ENCODE measurements at places on chromosomes 5 and 9. TPM values are rescaled to one million over a fixed set of nuclear protein-coding genes. Genes with fewer than 3 reads are reported as not detected.
A peak's percentile ranks its signal among the peaks of the same experiment; 100 is the strongest.

The FAM163B gene
- total RNA-seq: not detected

GRCh38 chr5:18745988-18746615 is 1111.8 kb downstream of the TAF11L14 start:
- DNase-seq: peak; percentile 30

The AMBP gene
- total RNA-seq: 1.5 TPM

DNA sequence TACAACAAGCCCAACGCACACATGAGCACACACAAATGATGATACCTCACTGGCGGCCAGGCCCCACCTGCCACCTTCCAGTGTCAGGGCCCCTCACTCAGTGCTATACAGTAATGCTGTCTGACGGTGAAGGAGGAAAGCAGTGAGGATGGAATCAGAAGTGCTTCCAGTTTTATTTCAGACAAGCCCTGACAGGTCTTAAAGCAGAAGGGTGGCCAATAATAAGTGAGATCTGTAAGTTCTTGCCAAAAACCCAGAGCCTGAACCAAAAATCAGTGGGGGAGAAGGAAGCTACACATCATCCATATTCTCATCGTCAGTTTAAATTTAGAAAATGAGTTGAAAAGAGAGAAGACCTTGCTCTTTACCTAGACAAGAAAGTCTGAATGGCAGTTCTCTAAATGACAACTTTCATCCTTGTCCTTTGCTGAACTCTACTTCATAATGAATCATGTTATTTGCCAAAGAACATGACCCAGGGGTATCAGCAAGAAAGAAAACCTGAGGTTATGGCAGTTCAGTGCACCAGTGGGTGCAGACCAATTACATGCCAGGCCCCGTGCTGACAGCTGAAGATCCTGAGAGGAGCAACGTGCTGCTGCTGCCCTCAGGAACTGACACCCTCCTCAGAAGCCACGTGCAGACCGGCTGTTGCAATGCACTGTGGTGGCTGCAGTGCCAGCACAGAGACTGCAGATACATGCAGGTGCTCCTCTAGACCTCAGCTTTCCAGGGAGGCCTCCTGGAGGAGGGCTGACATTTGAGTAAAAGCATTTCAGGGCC is 118.7 kb downstream of the DROSHA start:
- DNase-seq: no peak

DNA sequence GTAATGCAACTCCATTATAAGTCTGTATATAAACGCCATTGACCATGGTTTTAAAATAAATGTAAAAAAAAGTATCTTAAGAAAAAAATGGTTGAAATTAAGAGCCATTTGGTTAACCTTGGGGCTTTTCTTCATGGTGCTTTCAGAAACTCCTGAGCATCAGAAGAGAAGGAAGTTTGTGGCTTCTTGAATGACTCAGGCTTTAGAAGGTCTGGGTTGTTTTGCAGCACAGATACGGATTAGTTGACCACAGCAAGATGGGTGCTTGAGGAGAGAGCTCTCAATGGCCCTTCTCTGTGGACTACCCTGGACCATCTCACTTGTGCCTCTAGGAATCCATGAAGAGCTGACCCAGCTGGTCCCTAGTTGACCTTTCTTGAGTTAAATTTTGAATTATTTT is 189.5 kb downstream of the TMEM38B start:
- no peak for DNase-seq

The TRIM14 gene
- total RNA-seq: 32.5 TPM

GRCh38 chr5:160097991-160098390 is 21.3 kb downstream of the PWWP2A start:
- DNase-seq: no peak

- DNase-seq: no peak
These were observed 17.5 kb downstream of the TNIP1 start for GRCh38 chr5:151063142-151063989.

The SAXO1 gene
- not detected for total RNA-seq

GRCh38 chr9:133769511-133770075 is 31.4 kb upstream of the SARDH start:
- DNase-seq: no peak

The PCDHGB2 gene
- 0.13 TPM for total RNA-seq

DNA sequence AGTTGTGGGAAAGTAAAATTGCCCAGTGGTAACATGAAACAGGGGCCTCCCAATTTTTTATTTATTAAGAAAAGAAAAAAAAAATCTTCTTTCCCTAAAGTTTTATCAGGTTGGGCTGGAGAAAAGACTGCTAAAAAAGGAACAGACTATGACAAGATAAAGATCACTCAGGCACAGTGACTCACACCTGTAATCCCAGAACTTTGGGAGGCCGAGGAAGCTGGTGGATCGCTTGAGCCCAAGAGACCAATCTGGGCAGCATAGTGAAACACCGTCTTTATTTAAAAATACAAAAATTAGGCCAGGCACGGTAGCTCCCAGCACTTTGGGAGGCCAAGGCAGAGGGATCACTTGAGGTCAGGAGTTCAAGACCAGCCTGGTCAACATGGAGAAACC is 312.5 kb downstream of the CETN3 start:
- no peak for DNase-seq

GRCh38 chr5:53003144-53003543 is 14.0 kb downstream of the ITGA2 start:
- DNase-seq: no peak

DNA sequence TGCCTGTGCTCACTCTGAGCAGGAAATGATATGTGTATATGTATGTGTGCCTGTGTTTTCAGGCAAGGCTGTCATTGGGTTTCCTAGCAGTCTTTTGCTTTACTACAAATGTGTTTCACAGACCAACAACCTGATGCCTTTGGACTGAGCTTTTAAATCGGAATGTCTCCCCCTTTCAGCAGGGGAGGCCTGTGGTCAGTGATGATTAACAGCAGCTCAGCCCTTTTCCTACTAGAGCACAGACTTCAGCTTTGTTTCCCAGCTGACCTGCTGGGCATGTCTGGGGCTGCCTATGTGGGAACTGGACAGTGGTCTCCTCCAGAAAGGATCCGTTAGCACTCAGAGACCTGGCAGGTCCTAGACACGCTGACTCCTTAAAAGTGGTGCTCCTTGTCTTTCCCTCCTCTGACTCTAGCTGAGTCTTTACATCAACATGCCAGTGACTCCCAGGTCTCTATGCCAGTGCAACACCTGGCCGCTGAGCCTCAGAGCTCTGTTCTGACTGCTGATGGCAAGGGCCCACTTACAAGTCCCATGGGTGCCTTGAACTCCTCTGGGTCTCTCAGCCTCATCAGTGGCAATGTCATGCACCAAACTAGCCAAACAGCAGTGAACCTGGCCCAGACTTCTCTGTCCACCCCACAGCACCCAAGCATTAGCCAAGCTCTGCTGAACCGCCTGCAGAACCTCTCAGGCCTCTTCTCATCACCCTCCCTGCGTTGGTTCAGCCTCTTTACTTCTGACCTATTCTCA is 7.7 kb downstream of the MACROH2A1 start:
- no peak for DNase-seq

The PSD2 gene
- not detected for total RNA-seq

The BTNL3 gene
- total RNA-seq: not detected

The GHR gene
- total RNA-seq: not detected

DNA sequence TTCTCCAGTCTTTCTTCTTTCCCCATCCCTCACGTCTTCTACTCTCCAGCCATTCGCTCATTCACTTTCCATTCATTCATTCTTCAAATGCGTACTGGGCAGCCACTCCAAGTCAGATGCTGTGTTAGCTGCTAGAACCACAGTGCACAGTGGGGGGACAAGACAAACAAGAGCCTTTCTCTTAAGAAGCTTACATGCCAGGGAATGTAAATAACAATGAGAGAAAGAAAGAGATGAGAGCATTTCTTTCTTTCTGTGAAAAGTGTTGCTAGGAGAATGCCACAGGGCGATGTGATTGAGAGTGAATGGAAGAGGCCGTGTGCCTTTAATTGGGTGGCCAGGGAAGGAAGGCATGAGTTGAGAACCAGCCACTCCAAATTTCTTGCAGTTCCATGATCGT is 46.3 kb upstream of the SMIM23 start:
- no peak for DNase-seq

DNA sequence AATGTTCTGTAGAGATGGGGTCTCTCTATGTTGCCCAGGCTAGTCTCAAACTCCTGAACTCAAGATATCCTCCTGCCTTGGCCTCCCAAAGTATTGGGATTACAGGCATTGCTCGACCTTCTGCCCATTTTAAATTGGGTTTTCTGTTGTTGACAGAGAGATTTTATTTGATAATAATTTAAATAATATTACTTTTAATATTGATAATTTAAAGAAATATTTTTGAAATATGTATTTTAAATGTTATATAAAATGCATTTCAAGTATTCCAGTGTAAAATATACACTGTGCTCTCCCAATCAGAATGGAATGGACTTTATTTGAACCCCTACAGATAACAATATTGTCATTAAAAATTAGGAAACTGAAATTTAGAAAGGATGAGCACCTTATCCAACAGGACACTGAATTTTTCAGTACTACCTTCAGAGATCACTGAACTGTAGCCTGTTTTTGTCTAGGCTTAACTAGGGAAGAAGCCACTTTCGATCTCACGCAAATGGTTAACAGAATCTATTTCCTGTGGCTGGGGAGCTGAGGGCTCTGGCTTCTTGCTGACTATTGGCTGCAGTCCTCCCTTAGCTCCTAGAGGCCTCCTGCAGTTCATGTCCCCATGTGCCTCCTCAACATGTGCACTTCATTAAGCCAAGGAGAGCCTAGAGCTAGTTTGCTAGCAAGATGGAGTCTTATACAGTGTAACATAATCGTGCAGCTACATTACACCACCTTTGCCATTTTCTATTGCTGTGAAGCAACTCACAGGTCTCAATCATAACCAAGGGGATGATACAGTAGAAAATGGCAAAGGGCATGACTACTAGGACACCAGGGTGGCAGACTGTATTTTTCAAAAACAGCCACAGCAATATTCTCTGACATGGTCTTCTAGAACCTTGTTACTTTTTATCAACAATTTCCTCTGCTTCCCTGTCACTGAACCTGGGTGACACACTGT is 150.0 kb downstream of the CDC42SE2 start:
- no peak for DNase-seq

- no peak for DNase-seq
These were observed 12.1 kb upstream of the ORM1 start for GRCh38 chr9:114310471-114311450.

- DNase-seq: no peak
These were observed 145.4 kb downstream of the SYK start for GRCh38 chr9:90946982-90947381.

DNA sequence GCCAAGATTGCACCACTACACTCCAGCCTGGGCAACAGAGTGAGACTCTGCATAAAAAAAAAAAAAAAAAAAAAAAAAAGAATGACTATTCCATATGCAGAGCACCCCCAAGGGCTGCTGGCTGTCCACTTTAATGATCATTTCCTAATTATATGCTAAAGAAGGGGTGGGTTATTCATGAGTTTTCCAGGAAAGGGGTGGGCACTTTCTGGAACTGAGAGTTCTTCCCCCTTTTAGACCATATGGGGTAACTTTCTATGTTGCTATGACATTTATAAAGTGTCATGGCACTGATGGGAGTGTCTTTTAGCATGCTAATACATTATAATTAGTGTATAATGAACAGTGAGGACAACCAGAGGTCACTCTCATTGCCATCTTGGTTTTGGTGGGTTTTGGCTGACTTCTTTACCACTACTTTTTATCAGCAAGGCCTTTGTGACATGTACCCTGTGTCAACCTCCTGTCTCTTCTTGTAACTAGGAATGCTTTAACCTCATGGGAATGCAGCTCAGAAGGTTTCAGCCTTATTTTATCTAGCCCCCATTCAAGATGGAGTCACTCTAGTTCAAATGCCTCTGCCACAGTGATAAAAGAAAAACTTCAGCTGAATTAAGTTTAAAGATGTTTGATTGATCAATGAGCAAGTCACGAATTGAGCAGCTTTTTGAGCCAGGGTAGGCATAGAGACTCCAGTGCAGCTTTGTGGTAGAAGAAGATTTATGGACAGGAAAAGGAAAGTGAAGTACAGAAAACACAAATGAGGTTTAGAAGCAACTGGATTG is 7.1 kb upstream of the NANS start:
- DNase-seq: no peak

DNA sequence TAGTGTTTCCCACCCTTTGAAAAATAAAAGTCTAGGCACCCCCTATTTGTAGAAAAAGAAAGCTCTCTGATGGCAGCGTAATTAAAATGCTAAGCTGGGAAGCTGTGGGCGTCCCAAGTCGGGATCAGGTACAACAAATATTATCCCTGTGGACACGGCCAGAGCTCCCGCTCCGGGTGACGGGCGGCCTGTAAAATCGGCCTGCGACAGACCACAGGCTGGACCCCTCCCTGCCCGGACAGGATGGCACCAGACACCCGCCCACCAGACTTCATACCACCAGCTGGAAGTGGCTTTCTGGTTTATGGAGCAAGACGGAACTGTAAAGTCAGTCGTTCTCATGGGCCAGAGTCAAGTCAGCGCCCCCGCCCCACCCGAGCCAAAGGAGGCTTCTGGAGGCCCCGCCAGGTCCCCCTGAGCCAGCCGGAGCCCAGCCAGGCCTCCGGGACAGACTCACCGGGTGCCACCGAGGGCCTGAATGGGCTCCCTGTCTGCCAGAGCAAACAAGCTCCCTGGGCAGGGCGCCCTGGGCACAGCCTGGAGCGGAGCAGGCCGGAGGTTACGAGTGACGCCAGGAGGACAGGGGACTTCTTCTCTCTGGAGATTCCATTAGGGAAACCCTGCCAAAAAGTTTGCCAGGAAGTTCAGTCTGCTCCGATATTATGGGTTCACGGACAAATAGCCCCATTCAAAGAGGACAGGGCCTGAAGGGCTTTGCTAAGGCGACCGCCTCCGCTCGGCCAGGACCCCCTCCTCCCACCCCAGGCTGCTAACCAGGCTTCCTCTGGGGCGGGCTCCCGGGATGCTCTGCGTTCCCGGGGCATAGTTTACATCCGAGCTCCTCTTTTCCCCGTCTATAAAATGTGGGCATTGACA is 173.7 kb downstream of the ERCC6L2 start:
- no peak for DNase-seq

- DNase-seq: no peak
These were observed 31.1 kb downstream of the SSBP2 start for GRCh38 chr5:81719743-81720345.

The PCDHA11 gene
- total RNA-seq: not detected

- DNase-seq: no peak
These were observed 60.7 kb downstream of the APTX start for GRCh38 chr9:32940740-32941139.

GRCh38 chr5:138033386-138033808 is 518 bp upstream of the FAM13B start:
- no peak for DNase-seq

The SLC27A4 gene
- 51.3 TPM for total RNA-seq

Data from activated T-cell treated with anti-CD3 and anti-CD28 coated beads, Interleukin-2, amount 50 U/mL, for 4 hours (primary cell).